ENCODE measurements at places on chromosomes 7 and 10. TPM values are rescaled to one million over a fixed set of nuclear protein-coding genes. Genes with fewer than 3 reads are reported as not detected.

GRCh38 chr7:159246702-159247480 is 102.2 kb upstream of the VIPR2 start:
- DNase-seq = no peak

- no peak for DNase-seq
Observed at GRCh38 chr10:131636116-131636515, 264.7 kb upstream of the PPP2R2D start.

GRCh38 chr7:71553306-71553705 is 421.4 kb downstream of the GALNT17 start:
- DNase-seq = no peak

GRCh38 chr10:50991456-50992355 is 82.6 kb upstream of the PRKG1 start:
- peak; percentile 58 for DNase-seq

Gene MRLN
- not detected for total RNA-seq

GRCh38 chr10:113000876-113001598 is 51.0 kb downstream of the TCF7L2 start:
- peak; percentile 39 for DNase-seq

DNA sequence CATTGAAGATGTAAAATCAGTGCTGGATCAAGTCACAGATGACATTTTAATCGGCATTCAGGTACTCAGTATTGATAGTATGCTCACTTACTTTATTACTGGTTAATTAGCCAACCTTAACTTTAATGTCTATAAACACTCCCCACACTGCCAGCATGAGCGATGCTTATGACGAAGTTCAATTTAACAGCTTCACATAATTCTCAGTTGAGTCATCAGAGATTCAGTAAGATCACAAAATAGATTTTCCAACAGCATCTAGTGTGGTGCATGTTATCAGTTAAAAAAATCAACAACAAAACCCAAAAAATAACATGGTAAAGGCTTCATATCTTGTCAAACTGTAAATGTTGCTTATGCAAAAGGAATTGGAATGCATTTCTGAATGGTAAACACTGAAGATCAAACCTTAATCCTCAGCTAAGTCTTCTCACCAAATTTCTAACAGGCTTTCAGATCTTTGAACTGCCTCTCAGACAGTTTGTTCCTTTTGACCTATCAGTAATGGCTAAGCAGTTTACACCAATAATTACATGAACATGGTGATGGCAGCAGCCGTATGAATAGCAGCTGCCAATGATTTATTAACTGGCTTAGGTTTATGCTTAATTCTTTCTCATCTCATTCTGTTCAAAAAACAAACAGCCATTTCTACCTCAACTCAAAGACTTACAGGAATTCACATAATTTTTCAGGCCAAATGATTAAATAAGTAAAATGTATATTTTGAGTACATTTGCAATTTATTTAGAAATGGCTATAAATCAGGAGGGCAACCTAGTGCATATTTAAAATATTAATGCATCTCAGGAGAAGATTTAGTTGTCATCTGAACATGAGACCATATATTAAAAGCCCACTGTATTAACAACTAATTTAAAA is 98.5 kb downstream of the CABCOCO1 start:
- DNase-seq = no peak

Gene ST8SIA6
- 4.4 TPM for total RNA-seq

GRCh38 chr7:15043931-15044330 is 141.4 kb upstream of the DGKB start:
- no peak for DNase-seq

DNA sequence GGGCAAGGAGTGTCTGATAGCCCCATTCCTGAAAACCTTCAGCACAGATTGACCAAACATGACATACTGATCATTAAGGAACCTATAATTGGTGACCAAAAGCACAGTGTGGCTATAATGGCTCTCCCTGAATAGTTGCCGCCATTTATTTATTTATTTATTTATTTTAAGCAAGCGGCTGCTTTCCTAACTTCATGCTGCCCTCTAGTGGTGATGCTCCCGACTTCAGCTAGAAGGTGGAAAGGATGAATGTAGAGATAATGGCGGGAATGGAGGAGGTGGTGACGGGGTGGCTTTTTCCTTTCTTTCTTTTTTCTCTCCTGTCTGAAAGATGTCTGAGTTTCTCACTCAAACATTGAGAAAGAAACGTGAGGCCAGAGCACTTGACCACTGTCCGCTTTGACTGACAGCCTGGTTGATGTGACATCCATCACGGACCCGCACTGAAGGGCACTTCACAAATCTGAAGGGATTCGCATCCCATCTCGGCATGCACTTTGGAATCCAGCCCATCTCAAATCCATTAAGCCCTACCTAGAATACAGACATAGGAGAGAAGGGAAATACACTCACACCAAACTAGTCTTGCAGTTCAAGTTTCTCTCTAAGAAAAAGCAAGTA is 1090.1 kb downstream of the KCNMA1 start:
- peak; percentile 89 for DNase-seq

- DNase-seq = peak; percentile 50
Observed at GRCh38 chr7:130831817-130832481, 97.9 kb upstream of the KLF14 start.

DNA sequence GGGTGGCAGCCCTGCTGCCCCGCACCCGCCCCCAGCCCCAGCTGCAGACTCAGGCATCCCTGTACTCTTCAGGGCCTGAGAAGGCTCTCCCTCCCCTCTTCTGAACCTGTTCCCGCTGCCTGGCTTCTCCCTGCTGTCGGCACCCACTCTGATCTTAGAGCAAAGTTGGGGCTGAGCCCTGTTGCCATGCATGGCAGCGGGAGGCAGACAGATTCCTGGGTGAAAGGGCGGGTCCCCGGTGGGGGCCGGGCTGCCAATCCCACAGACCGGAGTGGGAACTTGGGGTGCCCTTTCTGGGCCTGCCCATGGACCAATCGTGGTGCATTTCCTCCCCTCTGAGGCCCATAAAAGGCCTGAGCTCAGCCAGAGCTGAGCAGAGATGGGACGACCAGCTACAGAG is 80.7 kb downstream of the SPDYE5 start:
- DNase-seq = no peak

DNA sequence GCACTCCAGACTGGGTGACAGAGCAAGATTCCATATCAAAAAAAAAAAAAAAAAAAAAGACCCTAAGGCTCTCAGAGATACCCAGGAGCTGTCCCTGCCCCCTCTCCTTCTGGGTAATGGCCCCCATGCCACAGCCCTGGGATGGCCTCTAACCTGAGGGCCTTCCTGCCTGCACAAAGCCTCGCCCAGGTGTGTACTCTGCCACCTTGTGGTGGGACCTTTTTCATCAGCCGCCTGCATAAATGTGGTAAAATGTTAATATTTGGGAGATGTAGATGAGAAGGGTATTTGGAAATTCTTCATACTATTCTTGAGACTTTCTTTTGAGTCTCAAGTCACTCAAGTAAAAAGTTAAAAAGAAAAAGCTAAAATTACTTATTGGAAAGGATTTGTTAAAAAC is 46.3 kb upstream of the RNF216 start:
- DNase-seq = peak; percentile 27

DNA sequence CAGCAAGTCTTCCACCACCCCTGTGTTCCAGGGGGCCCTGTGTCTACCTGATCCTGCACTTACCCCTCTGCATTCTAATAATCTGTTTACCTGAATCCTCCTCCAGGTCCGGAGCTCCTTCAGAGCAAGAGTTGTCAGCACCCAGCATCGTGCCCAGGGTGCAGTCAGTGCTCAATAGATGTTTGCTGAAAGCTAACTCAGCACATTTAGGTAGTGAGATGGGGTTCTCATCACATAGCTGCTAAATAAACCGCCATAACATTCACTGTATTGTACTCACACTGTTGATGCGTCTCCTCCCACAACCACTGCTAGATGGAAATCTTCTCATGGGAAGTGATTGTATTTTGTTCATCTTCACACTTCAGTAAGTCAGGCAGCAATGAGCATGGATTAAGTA is 376.5 kb upstream of the C7orf33 start:
- DNase-seq = no peak

Measured in neural progenitor cell (in vitro differentiated cells).